ENCODE measurements at places on chromosomes 4 and X.

DNA sequence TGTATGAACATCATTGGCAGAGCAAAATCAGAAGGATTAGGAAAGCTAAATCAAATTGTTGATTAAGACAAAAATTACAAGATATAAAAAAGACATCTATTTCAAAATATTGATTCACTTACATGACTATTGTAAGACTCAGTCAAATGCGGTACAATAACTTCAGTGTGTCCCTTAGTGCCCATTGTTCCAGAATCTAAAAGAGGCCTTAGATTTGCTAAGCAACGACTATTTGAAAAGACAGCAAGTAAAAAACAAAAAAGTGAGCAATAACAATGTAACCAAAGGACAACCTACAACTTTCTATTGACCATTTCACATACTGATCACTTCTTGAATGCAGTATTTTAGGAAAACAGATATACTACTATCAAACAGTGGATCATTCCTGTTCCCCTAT, 65.6 kb downstream of the UBA6 start:
- DNase-seq = no peak

GRCh38 chr4:38860788-38861424, 4.3 kb upstream of the TLR6 start:
- no peak for DNase-seq

DNA sequence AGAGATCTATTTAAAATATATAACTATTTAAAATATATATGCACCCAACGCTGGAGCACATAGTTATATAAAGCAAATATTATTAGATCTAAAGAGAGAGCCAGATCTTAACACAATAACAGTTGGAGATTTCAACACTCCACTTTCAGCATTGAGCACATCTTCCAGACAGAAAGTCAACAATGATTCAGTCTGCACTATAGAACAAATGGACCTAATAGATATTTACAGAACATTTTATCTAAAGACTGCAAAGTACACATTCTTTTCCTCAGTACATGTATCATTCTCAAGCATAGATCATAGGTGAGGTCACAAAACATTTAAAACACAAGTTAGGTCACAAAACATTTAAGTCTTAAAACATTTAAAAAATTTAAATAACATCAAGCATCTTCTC, 36.4 kb downstream of the NLRP2B start:
- DNase-seq = no peak

- no peak for DNase-seq
Observed at GRCh38 chr4:122842984-122843531, 16.4 kb downstream of the FGF2 start.

- DNase-seq = no peak
Observed at GRCh38 chr4:107740381-107740780, 20.3 kb upstream of the PAPSS1 start.

DNA sequence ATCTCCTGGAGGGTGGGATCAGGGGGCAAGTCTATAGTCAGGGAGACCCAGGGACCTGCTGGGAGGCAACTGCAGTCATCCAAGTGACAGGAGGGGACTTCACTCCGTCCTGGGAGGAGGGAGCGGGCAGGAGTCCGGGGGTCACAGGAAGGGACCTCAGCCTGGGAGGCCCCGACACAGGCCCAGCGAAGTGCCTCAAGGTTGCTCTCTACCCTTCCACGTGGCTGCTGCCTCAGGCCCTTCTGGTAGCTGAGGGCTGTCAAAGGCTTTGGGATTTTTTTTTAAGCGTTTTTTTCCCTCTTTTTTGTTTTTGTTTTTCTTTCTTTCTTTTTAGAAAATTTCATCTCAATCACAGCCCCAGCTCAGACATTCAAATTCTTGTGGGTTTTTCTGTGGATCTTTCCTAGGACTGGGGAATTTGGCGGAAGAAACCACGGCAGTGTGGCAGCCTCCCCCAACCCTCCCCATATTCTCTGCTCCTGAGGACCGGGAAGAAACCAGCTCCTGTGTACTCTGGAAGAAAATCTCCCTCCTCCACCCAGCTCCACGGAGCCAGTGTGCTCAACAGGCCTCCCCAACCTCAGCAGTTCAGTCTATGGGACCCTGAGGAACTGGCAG, 1.4 kb upstream of the HAUS7 start:
- no peak for DNase-seq

DNA sequence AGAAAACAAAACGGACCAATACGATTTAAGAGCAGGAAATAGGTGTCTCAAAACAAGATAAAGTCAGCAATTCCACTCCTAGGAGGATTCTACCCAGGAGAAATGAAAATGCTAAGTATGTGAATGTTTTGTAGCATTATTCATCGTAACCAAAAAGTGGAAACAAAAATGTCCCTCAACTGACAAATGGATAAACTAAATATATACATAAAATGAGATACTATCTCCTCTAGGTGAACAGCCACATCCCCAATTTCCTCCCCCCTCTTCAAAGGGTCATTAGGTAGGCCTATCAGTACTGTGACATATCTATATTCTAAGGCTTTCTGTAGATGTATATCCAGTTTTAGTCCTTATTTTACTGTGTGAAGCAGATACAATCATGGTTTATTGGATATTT, 18.0 kb downstream of the DDX3X start:
- no peak for DNase-seq

DNA sequence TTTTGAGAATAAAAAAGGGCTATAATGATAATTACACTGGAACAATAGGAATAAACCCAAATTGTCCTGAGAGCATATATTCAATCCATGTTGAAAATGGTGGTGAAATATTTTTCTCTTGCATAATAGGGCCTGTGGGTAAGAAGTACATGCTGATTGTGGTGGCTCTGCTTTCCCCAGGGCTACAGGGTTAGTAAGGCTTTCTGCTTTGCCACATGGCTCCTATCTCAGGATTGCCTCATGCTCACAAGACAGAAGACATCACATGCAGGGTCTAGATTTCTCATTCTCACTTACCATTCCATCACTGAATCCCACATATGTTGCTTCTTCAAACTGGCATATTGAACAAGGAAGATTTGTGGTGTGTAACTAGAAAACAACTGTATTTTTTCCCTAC, 12.4 kb upstream of the VEGFC start:
- DNase-seq = no peak

DNA sequence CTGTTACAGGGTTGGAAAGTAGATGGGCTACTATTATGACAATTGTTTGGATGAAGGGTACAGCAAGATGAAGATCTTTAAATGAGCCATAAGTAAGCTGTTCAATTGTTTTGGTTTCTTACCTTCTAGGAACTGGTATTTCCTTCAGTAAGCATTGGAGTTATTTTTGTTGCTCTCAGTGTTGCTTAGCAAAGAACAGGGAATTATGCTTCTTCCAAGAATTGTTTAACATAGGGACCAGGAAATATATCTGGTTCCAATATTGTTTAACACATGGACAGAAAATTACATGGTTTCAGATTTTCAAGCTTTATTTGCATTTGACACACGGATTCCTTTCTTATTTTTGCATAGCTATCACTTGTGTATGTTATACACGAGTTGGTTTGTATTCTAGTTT, 1999.0 kb downstream of the ARAP2 start:
- DNase-seq = no peak

GRCh38 chr4:130632731-130633604, 1537.0 kb downstream of the C4orf33 start:
- DNase-seq = no peak

DNA sequence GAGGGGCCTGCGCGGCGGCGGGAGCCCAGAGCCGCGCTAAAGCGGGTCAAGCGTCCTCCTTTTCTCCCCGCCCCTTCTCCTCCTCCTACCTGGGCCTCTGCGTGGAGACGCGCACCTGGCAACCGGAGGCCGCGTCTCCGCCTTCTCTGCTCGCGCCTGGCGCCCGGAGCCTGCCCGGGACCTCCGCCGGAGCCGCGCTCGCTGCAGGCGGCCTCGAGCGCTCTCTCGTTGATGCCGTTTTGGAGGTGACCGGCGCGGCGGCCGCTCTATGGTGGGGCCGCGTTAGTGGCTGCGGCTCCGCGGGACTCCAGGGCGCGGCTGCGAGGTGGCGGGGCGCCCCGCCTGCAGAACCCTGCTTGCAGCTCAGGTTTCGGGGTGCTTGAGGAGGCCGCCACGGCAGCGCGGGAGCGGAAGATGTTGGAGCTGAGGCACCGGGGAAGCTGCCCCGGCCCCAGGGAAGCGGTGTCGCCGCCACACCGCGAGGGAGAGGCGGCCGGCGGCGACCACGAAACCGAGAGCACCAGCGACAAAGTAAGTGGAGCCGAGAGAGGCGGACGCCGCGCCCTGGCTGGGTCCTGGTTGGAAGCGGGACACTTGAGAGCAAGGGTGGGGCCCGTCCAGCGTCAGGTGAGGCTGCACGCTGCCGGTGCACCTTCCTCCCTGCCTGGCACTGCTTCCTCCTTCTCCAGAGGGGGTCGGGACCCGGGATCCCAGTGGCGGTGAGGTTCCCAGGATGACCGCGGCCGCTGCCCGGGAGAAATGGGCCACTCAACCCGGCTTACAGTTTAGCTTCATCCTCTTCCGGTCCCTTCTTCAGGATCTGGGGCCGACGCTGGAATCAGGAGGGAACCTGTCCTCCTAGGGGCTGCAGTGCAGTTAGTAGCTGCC, at the start of gene CDS1:
Gene CDS1, plus strand, starts transcription at position 140 of the 888 bp plus-strand sequence. Its CDS starts 275 bp downstream, at position 415.
- no peak for DNase-seq

DNA sequence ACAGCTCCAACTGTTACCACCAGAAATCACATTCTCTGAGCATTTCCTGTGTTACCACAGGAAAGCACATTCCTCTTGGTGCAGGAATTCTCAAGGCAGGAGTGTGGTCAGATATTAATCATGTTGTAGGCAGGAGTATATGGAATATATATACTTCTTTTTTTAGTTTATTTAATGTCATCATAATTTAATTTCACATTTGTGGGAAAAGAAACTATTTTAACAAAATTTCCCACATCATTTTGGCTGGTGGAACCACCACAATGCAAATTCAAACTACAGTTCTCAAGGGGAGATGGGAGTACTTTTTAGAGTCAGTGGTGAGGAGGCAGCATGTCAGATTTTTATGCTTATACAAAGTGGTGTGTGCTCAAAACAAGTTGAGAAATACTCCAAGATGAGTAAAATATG, 139.0 kb downstream of the ATP10D start:
- no peak for DNase-seq

- DNase-seq = no peak
Observed at GRCh38 chr4:38275331-38276100, 315.3 kb downstream of the PTTG2 start.

- DNase-seq = no peak
Observed at GRCh38 chrX:38975368-38975942, 174.2 kb downstream of the MID1IP1 start.

DNA sequence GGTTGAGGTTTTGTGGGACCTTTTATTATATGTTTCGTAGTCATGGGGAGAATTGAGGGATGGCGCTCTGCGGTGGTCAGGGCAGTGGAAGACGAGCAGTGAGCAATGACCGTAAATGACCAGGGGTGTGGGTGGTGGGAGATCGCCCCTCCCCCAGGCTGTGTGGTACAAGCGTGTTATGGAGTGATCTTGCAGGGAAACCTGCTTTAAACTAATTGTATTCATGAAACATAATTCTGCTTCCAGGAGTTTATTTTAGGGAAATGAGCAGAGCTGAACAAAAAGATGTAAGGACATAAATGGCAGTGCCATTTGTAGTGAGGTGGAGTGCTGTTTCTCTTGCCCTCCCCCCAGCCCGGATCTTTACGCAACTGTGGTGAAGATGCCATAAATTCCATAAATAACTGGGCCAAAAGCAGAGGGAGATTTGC, 20.2 kb downstream of the GYG2 start:
- no peak for DNase-seq

DNA sequence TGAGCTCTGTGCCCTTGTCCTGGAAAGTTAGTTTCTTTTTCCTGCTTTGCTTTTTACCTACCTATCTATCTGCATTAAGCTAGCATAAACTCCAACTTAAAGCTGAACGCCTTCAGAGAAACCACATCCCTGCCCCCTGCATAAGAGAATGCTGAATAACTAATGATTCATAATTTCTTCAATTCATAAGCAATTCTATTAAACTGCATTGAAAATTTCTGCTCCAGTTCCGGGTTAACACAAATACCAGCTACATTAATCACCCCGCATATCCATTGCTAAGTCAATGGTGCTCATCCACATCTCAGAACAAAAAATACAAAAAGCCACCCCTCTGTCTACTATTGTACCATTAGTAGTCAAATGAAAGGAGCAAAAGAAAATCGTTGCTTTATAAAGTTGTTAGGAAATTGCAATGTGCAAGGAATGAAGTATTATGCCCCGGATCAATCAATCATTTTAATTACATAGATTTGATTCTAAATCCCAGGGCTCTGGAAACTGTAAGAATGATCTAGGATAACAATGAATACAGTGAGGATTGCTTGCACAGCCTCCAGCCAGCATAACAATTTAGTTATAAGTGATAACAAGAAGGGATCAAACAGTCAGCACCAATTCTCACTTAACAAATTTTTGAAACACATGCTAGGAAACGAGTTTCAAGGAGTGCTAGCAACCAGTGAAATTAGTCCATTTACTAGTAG, 106.8 kb downstream of the ELOVL6 start:
- no peak for DNase-seq

GRCh38 chrX:43840265-43840664, 42.0 kb downstream of the MAOB start:
- no peak for DNase-seq

GRCh38 chrX:10240918-10241317, 84.1 kb downstream of the CLCN4 start:
- no peak for DNase-seq

- DNase-seq = no peak
Observed at GRCh38 chr4:156734965-156735895, 236.4 kb downstream of the PDGFC start.

GRCh38 chr4:66688674-66689073, 856.6 kb downstream of the CENPC start:
- DNase-seq = no peak

- no peak for DNase-seq
Observed at GRCh38 chrX:44951572-44952067, 78.6 kb downstream of the KDM6A start.

- DNase-seq = no peak
Observed at GRCh38 chrX:34426334-34426733, 230.8 kb downstream of the TMEM47 start.

DNA sequence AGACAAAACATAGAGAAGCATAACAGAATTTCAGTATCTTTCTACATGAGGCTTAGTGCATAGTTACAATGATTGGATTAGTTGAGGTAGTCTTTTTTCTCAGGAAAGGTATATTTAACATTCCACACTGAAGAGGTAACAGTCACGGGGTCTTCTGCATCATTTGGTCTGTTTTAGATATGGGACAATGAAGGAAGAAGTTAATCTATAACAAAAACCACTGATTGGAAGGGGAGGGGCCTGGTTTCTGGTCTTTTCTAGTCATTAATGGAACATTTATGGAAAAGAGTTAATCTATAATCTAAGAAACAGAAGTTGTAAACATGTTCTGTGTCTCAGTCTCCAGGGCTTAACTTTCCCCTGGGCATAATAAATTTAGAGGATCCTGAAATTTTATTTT, 37.3 kb upstream of the HPSE start:
- DNase-seq = no peak

- no peak for DNase-seq
Observed at GRCh38 chr4:20095805-20096541, 155.7 kb upstream of the SLIT2 start.

- DNase-seq = no peak
Observed at GRCh38 chr4:116180157-116180601, 905.2 kb downstream of the TRAM1L1 start.

Data from KG1 (cell line).